ENCODE measurements at places on chromosomes 2 and 18. TPM values are rescaled to one million over a fixed set of nuclear protein-coding genes. Genes with fewer than 3 reads are reported as not detected.
A peak's percentile ranks its signal among the peaks of the same experiment; 100 is the strongest.

The MOGAT1 gene
- not detected for total RNA-seq

The PROKR1 gene
- 0.16 TPM for total RNA-seq

GRCh38 chr18:63106727-63107126, 212.8 kb downstream of the BCL2 start:
- H3K4me3 ChIP-seq = no peak overlapping the region
- no peak overlapping the region for H3K27ac ChIP-seq
- H3K36me3 ChIP-seq = no peaks in the 10 kb centered on the region
- DNase-seq = no peak

- no peak overlapping the region for H3K4me3 ChIP-seq
- DNase-seq = no peak
- H3K4me1 ChIP-seq = no peaks in the 10 kb centered on the region
- no peaks in the 10 kb centered on the region for H3K27me3 ChIP-seq
Observed at GRCh38 chr2:140498360-140498759, 1632.5 kb downstream of the LRP1B start.

GRCh38 chr2:96764253-96764637, 3.5 kb downstream of the CNNM4 start:
- H3K36me3 ChIP-seq = no peaks in the 10 kb centered on the region
- H3K4me3 ChIP-seq = peak overlapping the region; percentile 80
- H3K4me1 ChIP-seq = peaks cover 50% of the 10 kb centered on the region
- H3K27me3 ChIP-seq = no peaks in the 10 kb centered on the region
- no peak for DNase-seq
- no peak overlapping the region for H3K27ac ChIP-seq

GRCh38 chr2:231068525-231069222, 12.0 kb downstream of the PSMD1 start:
- DNase-seq = no peak
- H3K4me3 ChIP-seq = no peak overlapping the region
- H3K27ac ChIP-seq = no peak overlapping the region
- no peaks in the 10 kb centered on the region for H3K4me1 ChIP-seq
- H3K27me3 ChIP-seq = no peaks in the 10 kb centered on the region
- peaks cover 5% of the 10 kb centered on the region for H3K36me3 ChIP-seq

DNA sequence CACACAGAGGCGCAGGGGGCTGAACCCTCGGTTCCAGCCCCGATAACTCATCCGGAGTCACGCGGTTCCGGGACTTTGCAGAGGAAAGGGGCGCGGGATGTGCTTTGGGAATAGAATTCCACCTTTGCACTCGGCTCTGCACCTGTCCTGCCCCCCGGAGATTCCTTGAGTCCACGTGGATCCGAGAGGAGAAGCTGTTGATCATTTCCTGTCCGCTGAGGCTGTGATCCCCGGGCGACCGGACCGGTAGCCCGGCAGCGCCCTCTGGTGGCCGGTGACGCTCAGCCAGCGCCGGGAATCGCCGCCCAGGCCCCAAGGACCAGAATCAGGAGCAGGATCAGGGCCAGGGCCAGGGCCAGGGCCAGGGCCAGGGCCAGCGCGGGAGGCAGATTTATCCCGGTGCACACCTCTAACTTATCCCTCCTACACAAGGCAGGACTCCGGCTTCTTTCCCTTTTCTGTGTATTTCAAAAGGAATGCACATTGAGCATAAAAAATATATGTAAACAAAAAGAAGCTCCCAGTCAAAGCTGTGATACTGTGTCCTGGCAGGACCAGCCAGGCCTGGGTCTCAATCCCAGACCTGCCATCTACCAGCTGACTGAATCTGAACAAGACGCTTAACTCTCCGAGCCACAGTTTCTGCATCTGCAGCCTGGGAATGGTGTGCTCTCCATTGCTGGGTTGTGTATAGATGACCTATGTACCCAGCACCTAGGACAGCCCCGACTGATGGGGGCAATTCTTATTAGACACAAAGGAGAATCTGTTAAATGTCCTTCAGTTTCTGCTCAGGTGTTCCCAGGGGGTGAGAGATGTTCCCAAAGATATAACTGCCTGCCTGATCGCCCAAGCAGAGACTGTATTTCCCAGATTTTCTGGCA, 8.5 kb upstream of the SPATA3 start:
- peaks cover 10% of the 10 kb centered on the region for H3K4me1 ChIP-seq
- no peak overlapping the region for H3K27ac ChIP-seq
- DNase-seq = peak; percentile 93
- peak overlapping the region; percentile 54 for H3K4me3 ChIP-seq
- no peaks in the 10 kb centered on the region for H3K27me3 ChIP-seq

DNA sequence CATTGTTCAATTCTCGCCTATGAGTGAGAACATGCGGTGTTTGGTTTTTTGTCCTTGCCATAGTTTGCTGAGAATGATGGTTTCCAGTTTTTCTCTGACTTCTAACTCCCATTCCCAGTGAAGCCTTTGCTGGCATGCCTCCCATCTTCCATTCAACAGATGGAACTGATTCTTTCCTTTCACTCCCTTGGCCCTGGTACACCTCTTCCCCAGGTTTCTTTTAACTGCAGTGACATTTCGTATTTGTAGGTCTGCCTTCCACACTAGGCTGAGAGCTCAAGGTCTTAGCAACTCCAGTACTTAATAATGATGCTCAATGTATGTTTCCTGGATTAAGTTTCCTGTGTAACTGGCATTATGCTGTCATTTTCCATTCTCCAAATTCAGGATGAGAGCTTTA, 48.5 kb downstream of the GAREM1 start:
- H3K4me3 ChIP-seq = no peak overlapping the region
- H3K27me3 ChIP-seq = no peaks in the 10 kb centered on the region
- H3K36me3 ChIP-seq = peaks cover 5% of the 10 kb centered on the region
- no peak for DNase-seq

GRCh38 chr2:58215429-58215828, 25.7 kb downstream of the FANCL start:
- peaks cover 56% of the 10 kb centered on the region for H3K36me3 ChIP-seq
- no peak overlapping the region for H3K4me3 ChIP-seq
- no peaks in the 10 kb centered on the region for H3K27me3 ChIP-seq
- no peak for DNase-seq

The SERPINB13 gene
- not detected for total RNA-seq

- no peaks in the 10 kb centered on the region for H3K27me3 ChIP-seq
- H3K27ac ChIP-seq = no peak overlapping the region
- no peaks in the 10 kb centered on the region for H3K36me3 ChIP-seq
- H3K4me1 ChIP-seq = peaks cover 10% of the 10 kb centered on the region
Observed at GRCh38 chr18:62445386-62445917, 77.4 kb upstream of the ZCCHC2 start.

DNA sequence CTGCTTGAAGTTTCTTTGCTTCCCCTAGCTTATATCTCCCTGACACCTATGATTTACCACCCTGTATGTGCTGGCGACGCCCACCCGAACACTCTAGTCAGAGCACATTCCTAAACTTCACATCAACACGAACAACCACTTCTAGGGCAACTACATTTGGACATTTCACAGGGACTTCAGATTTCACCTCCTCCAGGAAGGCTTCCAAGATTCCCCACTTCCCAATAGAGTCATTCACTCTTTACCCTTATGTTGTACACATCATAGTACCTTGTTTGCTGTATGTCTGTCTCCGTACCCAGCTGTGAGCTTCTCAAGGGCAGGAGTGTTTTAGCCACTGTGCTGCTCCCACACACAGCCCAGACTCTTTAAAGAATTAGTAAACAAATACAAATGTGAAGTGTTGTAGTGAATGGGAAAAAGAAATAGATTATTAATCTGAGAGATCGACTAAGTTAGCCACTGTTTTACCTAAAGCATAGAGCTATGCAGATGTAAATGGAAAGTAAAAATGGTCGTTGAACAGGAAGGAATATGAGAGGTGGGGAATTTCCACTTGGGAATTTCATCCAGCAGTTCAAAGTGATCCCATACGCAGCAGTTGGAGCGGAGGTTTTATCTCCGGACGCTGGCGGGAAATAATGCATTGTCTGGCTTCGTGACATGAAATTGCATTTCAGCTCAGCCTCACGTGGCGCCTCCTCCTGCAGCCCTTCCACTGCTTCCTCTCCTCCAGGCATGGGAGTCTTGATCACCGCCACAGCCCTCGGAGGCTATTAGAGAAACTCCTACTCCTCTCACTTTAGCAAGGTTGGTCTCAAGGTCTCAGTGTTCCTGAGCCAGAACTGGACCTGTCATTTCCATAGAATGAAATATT, 233.4 kb upstream of the COPS8 start:
- no peak for DNase-seq
- no peaks in the 10 kb centered on the region for H3K36me3 ChIP-seq
- H3K4me3 ChIP-seq = no peak overlapping the region
- H3K27me3 ChIP-seq = peaks cover 27% of the 10 kb centered on the region

The AQP4 gene
- not detected for total RNA-seq

DNA sequence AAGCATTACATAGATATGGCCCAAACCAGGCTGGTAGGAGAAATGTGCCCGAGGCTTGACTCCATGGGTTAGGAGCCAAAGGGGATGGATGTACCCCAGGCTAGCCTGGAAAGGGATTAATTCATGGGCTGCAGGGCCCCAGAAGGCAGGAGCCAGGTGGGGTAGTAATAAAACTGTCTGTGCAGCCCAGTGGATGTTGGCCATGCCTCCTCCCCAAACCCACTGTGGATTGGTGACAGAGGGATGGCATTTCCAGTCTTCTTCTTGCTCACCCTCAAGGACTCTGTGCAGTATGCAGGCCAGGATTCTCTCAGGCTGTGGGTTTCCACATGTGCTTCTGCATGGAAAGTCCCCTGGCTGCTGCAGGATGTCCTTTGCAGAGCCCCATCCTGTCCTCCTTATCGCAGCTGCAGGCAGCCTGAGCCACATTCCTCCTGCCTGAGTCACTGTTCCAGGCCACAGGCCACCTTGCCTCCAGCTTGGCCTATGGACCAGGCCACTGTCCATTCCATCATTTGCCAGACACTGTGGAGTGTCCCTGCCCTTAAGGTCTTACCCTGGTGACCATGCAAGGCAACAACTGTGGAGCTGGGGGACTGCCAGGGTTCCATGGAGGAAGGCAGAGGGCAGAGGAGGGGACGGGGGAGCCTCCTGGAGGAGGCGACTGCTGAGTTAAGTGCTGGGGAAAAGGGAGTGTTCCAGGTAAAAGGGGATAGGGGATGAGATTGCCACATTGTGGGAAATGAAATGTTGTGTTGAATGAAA, 38.9 kb downstream of the INO80C start:
- no peaks in the 10 kb centered on the region for H3K4me1 ChIP-seq
- no peak for DNase-seq
- H3K27ac ChIP-seq = no peak overlapping the region
- no peak overlapping the region for H3K4me3 ChIP-seq

The RFTN2 gene
- total RNA-seq = 20.6 TPM

The USP37 gene
- 27.0 TPM for total RNA-seq

Data from neural crest cell (in vitro differentiated cells).